ENCODE measurements at places on chromosomes 16 and 17.

DNA sequence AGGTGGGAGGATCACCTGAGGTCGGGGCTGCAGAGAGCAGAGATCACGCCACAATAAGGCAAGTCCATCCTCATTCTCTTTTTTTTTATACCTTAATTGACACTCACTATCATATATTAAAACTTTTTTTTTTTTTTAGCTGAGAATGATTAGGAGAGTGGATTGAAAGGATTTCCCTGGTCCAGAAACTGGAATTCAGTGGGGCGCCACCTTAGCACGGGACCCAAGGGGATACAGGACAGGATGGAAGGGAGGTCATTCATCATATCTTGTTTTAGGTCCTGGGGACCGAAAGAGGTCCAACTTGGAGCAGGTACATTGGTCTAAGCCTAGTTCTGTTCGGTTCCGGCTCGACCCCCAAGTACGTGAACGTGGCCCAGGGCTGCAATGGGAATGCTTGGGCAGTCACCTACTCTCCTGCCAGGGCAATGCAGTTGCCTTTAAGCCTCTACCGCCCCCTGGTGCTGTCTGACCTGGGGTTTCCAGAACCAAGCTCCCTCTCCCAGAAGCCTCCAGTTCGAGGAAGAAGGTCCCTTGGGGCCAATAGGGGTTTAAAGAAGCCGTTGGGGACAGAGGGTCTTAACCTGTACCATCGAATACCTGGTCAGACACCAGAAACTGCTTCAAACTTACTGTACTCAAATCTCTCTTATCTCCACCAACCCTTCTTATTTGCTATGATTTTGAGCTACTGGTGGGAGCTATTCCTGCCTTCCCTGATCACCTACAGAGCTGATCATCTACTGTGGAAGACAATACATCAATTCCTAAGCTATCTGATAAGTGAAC, 19.9 kb upstream of the GPATCH8 start:
- peak; percentile 55 for DNase-seq

GRCh38 chr16:4272114-4272956, 488 bp downstream of the TFAP4 start:
- peak; percentile 74 for DNase-seq

- DNase-seq, result peak; percentile 81
Measured at GRCh38 chr17:2053380-2054261, 1.3 kb upstream of the HIC1 start.

DNA sequence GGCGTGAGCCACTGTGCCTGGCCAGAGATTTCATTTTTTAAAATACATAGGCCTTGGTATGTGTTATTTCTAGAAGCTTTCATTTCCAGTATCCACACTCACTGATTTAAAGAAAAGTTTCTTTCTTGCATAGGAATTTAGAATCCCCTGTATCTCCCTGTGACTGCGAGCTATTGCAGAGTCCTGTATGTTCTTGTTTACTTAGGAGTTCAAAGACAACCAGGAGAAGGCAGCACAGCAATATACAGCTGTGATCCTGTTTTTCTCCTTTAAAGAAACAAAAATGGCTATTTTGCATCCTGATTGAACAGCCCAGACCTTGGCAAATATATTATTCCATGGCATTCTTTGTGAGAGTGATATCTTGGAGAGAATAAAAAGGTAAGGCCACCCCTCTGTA, 185.0 kb upstream of the COX10 start:
- no peak for DNase-seq

DNA sequence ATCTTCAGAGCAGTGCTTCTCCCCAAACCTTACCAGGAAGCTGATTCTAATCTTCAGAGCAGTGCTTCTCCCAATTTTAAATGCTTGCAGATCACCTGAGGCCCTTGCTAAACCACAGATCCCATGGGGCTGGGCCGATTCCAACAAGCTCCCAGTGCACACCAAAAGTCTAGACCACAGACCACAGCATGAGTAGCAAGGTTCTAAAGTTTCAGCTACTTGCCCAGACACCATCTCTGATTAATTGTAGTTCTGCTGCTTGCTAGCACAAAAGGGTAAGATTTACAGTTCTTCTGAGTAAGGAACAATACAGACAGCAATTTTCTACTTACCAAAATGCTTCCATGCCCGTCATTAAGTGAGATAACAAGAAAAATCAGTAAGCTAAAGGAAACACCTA, 12.2 kb downstream of the CLEC3A start:
- no peak for DNase-seq

GRCh38 chr16:23302045-23302956, at the start of gene SCNN1B:
SCNN1B (plus strand) TSS chr16:23302302; CDS start chr16:23348600, 46,298 bp downstream.
- peak; percentile 67 for DNase-seq

GRCh38 chr16:89842471-89843408, 14.5 kb downstream of the SPIRE2 start:
- DNase-seq, result no peak

DNA sequence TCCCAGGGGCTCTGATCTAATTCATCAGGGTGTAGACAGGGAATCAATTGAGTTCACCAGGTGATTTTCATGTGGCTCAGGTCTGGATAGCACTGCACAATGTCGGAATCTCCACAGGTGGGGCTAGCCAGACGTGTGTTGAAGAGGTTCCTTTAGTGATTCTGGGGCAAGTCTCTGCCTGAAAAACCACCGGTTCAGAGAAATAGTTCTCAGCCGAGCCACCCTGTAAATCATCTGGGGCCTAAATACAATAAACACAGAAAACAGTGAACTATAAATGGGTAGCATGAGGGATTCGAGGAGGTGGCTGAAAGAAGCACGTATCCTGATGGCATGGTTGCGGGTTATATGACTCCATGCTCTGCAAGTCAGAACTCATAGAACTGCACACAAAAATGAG, 21.3 kb downstream of the ASPA start:
- DNase-seq, result no peak

- DNase-seq, result peak; percentile 42
Measured at GRCh38 chr17:18004884-18005305, 32.2 kb downstream of the DRC3 start.

GRCh38 chr16:88522276-88522949, 47.8 kb upstream of the ZC3H18 start:
- no peak for DNase-seq

GRCh38 chr16:72889616-72890582, 158.0 kb downstream of the ZFHX3 start:
- DNase-seq, result no peak

DNA sequence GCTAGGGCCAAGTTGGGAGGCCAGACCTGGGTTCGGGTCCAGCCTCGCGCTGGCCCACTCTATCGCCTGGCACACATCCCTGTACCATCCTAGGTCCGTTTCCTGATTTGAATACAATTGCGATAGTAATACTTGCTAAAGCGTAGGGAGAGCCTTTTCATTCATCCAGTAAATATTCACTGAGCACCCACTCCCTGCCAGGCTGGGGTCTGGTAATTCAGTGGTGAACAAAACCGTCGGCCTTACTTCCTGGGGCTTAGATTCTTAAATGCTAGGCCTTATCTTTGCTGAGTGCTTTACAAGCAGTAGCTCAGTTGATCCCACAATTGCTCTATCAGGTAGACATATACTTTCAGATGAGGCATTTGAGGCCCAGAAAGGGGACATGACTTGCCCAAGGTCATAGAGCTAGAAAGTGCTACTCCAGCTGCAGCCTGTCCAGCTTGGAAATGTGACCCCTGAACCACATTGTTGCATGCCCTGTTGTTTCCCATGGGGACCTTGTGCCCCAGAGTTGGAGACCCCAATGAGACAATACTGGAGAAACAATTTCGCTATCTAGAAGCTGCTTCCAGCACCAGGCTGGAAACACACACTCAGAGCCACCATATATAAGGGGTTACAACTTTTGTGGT, 691 bp downstream of the USB1 start:
- no peak for DNase-seq

DNA sequence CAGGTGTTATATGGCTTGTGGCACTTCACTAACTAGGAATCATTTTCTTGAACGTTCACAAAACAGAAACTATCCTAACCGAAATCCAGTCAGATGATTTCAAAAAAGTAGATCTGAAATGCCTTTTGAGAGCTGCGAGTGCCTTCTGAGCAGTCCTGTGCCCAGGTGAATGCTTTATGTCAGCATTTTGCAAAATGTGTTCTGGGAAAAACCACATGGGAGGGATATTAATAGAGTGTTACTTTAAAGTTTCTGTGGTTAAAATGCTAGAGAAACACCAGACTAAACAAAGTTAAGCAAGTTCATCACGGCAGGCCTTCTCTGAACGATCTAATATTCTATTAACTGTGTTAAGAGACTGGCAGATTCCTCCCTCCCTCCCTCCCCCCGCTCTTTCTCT, 15.8 kb upstream of the RGS9 start:
- DNase-seq, result no peak

GRCh38 chr17:75548813-75549212, 23.3 kb downstream of the LLGL2 start:
- DNase-seq, result no peak

GRCh38 chr16:24729951-24730815, 732 bp downstream of the TNRC6A start:
- DNase-seq, result peak; percentile 31

GRCh38 chr16:83530293-83530692, 277.5 kb upstream of the HSBP1 start:
- DNase-seq, result no peak

- DNase-seq, result no peak
Measured at GRCh38 chr17:55577687-55578086, 66.4 kb upstream of the SMIM36 start.

DNA sequence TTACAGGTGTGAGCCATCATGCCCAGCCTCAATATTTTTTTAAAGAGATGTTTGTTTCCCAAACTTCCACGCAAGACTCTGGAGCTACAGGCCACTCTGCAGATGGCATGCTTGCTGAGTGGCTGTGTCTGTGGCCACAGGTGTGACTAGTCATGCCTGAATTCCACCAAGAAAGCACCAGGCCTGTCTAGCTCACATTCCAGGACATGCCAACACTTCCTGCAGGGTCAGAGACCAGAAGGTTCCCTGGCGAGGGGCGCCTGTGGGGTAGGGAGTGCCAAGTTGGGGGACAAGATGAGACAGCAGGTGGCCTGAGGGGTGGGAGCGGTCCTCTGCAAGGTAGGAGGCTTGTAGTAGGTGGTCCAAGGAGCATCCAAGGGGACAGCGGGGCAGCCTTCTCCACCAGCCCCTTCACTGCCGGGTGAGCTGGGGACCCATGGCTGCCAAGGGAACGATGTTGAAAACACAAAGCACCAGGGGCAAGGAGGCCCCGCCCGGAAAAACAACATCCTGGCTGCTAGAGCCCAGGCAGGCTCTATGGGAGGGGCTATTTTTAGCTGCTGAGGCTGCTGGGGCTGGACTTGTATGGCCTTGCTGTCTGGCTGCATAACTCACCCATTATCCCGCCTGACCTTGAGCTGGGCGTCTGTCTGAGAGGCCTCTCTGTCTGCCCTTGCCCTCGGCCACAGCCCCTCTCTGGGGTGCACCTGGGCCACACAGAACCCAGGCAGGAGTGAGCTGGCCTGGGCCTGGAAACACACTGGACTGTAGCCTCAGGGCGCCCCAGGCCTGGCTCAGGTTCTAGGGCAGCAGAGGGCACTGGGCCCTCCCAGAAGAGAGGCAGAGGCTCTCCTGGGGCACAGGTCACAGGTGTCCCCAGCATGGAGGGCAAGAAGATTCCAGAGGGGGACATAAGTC, 5.7 kb downstream of the TRIM47 start:
- no peak for DNase-seq

DNA sequence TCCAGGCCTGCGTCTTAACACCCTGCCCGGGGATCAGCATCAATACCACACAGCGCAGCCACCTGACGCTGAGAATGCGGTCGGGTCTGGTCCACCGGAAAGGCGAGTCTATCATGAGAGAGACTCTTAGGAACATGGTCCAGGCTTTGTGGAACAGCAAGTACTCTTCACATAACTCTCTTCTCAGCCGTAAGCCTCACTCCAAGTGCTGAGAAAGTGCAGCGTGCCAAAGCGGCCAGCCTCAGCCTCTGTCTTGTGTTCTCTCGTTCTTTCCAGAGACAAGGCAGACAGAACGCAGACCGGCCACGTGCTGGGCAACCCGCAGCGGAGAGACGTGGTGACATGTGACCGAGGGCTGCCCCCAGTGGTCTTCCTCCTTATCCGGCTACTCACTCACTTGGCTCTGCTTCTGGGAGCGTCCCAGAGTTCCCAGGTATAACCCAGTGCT, 34.4 kb upstream of the ENDOV start:
- no peak for DNase-seq

- no peak for DNase-seq
Measured at GRCh38 chr16:21260870-21261791, 17.0 kb downstream of the CRYM start.

DNA sequence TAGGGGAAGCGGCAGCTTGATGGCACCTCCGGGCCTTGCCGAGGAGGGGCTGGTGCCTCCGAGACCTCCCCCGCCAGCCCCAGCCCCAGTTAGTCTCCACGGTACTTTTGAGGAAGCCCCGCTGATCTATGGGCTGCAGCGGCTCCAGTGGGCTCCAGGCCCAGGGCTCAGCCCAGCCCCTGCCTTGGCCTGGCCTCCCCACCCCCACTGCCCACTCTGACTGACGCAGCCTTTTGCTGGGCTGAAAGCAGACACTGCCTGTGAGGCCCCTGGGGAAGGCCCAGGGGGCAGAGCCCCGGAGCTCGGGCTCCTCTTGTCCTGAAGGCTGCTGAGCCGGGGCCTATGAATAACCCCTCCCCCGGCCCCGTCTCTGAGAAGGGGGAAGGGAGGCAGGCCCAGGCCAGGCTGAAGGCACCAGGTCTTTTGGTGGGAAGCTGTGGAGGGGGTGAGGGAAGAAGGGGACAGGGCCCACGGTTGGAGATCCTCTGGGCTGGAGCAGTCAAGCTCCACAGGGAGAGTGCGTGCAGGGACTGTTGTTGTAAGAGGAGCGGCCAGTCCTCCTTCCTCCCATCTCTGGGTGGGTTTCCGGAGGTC, 7.5 kb upstream of the SMTNL2 start:
- peak; percentile 85 for DNase-seq

GRCh38 chr16:11740567-11740966, 2.1 kb downstream of the TXNDC11 start:
- no peak for DNase-seq

DNA sequence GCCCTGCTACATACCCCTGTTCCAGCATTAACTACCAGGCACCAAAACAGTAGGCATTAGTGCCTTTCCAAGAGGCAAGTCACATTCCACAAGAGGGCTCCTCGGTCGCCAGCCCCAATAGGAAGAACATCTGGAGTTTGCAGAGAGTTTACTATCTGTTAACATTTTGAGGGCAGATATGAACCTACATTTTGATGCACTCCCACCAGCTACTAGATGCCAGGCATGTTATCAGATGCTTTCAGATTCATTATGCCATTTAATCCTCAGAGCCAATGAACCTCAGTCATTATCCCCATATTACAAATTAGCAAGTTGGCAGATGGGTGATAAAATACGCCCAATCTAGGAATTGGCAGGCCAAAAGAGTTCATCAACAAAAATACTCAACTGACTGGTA, 4.2 kb upstream of the CMTM2 start:
- DNase-seq, result no peak

DNA sequence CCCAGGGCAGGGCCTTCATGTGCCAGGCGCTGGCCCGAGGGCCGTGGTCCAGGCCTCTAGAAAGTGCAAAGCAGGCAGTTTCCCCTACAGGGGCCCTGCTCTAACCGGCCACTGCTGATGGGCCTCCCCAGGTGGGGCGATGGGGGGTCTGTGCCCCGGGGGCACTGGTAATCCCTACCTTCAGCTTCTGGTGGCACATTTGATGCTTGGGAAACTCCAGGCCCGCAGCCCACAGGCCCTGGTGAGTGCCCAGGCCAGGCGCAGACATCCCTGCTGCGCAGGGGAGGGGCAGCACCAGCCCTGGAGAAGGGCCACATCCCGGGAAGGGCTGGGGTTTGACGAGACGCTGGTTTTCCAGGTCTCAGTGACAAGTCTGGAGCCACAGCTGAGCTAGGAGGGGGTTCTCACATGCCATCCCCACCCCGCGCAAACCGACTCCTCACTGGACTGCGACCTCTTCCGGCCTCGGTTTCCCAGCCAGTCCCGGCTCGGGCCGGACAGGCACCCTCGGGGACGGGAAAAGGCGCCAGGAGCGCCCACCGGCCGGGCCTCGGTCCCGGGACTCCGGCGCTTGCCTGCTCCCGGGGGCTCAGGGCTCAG, 1.6 kb downstream of the DOC2B start:
- DNase-seq, result peak; percentile 44
